ENCODE measurements at places on chromosomes 6 and 20.

DNA sequence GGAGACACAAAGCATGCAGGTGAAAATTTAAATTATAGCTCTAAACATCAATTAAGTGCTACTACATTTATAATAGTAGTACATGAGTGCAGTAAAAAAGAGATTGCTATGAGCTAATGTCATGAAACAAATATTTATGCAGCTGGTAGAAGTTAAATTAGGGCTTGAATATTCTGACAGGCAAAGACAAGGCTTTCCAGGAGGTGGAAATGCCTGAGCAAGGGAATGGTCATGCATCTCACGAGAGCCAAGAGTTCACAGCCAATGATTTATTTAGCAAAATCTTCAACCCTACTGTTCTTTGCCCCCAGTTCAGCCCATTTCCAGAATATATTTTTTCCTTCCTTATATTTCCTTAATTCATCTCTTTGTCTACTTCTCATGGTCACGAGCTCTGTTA lies 128.9 kb downstream of the HIVEP2 start:
- no peak for DNase-seq

DNA sequence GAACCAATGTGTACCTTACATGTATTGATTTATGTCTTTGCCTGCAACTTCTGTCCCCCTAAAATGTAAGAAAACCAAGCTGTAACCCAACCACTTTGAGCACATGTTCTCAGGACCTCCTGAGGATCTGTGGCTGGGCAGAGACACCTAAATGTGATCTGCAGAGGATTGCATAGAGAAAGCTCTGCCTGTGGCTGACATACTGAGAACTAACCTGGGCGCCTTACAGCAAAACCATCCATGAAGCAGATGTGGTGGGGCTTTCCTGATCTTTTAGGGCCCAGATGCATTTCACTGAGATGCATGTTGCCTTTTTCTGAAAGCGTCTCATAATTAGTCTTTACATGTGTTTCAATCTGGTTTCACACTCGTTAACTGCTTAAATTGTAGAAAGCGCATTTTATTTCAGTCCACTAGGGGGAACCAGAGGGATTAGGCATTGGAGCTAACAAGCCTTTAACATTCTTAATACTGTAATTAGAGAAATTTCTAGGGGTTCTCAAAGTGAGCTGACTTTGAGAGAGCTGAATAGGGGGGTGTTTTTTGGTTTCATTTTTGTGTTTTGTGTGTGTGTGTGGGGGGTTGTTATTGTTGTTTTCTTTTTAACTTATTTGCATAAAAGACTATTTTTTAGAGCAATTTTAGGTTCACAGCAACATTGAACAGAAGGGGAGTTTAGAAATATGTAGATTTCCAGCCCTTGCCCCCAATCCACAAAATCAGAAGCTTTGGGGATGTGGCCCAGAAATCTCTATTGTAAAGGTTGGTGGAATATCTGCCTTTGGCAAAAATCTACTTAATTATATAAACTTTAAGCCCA lies 50.9 kb upstream of the FAM184A start:
- DNase-seq = no peak

DNA sequence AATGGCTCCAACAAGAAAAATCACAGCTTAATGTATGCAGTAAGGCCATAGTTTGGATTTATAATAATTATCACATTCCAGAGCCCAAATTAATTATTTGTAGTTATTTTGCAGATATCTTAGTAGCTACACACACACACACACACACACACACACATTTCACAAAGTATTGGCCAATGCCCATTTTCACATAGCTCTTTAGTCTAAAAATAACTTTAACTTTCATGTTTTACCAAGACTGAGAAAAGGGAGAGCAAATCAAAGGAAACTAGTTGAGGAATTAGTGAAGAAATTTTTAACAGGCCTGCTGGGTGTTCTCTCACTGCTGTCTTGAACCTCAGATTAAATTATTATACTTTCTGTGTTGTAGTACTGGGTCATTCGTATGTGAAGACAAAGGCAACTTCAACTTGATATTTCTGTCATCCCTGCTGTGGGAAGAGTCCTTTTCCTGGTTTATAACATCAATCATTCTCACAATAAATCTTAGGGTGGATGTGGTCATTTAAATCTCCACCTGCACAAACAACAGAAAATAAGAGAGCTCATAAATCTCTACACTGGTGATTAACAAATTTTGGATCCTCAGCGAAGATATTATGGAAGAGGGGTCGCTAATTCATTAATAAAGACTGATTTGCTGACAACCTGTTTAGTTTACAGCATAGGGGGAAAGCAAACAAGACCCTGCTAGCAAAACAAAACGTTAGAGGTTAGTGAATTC lies 1.6 kb upstream of the TCF21 start:
- DNase-seq = no peak

DNA sequence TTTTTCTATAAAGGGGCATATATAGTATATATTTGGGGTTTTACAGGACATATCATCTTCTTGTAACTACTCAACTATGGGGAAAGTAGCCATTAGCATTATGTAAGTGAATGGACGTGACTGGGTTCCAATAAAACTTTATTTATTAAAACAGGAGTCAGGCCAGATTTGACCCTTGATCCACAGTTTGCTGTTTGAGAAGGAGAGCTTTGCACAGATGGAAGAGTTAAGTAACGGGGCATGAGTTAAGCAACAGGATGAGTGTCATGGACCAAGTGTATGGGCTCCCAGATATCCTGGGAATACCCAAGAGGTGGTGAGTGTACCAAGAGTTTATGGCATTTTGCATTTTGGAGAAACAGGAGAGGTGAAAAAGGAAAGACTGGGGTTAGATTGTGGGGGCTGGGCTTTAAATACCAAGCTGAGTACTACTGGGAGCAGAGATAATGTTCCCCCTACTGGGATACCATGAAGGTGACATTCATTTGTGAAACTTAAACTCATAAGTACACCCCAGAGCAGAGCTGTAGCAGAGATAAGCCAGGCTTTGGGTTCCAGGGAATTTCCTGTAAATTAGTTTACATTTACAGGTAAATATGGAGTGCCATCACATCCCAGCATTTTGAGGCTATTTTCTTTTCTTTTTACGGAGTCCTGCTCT lies 18.5 kb upstream of the SCUBE3 start:
- no peak for DNase-seq

GRCh38 chr6:55379471-55379870 lies 52.2 kb downstream of the GFRAL start:
- DNase-seq = no peak

- no peak for DNase-seq
Measured at GRCh38 chr6:127570739-127571389, 6.1 kb upstream of the C6orf58 start.

DNA sequence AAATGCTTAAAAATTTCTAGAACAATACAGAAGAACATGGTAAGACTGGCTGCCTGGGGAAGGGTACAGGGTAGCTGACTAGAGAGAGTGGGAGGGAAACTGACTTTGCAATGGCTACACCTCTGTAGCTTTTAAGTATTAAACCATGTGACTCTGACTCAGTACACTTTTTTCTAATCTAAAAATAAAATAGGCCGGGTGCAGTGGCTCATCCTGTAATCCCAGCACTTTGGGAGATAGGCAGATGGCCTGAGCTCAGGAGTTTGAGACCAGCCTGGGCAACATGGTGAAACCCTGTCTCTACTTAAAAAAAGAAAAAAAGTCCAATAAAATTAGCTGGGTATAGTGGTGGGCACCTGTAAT lies 18.5 kb downstream of the ATP9A start:
- no peak for DNase-seq

DNA sequence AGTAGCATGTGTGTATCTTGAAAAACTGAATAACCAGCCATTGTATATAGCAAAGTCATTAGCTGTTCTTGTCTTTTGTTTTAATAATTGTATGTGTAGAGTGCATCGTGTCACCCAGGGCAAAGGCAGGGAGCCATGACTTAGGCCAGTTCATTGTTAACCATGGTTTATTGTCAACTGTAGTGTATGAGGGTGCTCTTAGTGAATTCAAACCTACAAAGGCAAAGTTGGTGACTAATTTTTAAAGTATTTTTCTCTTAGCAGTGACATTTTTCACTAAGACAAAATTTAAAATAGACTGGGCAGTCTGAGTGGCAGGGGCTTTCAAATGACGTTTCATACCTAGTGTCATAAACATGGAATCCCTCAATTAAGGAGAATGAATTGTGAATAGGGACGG lies 79.0 kb downstream of the TULP4 start:
- no peak for DNase-seq

DNA sequence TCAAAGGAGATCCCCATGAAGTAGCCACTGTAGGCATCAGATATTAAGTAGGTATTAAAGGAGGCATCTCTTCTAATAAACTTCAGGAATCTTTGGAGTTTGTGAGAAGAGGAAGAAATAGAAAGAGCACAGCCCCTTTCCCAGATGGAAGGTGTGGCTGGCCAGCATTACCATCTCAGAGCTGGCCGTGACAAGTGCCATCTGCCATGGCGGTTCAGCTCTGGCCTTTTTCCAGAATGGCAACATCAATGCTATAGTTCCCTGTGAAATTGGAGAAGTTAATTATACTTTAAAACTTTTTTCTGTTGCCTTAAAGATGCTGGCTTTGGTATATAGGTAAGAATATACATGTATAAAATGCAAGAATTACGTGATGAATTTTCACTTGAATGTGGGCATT lies 51.9 kb upstream of the MCUR1 start:
- DNase-seq = no peak

- DNase-seq = no peak
Measured at GRCh38 chr6:105867277-105867676, 218.9 kb upstream of the PRDM1 start.

DNA sequence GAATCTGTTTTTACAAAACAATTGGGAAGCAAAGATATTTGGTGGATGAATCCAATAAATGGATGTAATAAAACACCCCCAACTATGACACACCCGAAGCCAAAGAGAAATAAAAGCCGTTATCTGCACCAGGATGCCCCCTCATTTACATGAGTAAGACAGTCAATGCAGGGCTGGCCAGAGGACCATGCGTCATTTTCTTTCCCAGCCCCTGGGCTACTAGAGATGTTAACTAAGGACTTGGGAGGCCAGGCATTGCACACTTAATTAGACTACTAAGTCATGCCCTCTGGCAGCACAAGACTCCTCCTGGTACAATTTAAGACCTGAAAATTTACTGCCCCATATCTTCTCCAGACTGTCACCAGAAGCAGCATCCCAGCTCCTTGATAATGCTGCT lies 3.2 kb downstream of the LEMD2 start:
- DNase-seq = no peak

- no peak for DNase-seq
Measured at GRCh38 chr6:21462519-21462852, 131.1 kb upstream of the SOX4 start.

DNA sequence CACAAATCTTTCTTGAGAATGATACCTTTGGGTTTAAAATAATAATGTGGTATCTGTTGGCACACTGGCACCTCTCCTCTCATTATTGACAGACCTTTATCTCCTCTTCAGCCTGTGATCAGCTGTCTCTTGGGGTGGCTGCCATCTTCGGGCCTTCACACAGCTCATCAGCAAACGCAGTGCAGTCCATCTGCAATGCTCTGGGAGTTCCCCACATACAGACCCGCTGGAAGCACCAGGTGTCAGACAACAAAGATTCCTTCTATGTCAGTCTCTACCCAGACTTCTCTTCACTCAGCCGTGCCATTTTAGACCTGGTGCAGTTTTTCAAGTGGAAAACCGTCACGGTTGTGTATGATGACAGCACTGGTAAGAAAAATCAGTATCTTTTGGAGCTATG lies 232.8 kb downstream of the GRIK2 start:
- DNase-seq = no peak

- no peak for DNase-seq
Measured at GRCh38 chr6:127855542-127856159, 45.2 kb downstream of the THEMIS start.

DNA sequence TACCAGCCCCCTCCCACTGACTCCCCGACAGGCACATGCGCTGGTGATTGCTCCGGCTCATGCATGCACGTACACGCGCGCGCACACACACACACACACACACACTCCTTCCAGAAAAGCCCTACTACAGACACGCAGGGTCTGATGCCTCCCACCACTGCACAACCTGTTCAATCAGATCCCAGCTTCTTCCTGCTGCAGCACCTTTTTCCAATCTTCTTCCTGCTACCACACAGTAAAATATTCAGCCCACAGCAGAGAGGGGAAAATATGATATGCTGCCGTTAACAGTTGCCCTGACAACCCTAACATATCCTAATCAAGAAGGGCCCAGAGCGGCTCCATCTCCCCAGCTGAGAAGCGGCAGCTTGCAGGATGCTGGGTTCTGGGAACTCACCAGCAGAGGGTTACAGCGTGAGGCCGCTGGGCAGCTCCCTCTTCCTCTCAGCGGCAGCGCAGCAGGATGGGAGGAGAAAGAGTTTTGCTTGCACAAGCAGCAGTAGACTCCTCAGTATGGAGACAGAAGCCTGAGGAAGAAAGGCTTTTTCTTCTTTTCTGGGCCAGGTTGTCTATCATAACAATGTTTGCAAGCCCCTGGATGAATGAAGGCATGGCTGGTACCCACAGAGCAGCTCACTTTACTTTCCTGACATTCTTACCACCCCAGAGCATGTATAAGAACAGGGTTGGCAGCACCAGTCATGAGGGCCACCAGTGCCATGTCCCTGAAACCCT lies 23.9 kb downstream of the MAP7 start:
- DNase-seq = no peak

- DNase-seq = no peak
Measured at GRCh38 chr6:23654745-23655144, 471.3 kb upstream of the NRSN1 start.

DNA sequence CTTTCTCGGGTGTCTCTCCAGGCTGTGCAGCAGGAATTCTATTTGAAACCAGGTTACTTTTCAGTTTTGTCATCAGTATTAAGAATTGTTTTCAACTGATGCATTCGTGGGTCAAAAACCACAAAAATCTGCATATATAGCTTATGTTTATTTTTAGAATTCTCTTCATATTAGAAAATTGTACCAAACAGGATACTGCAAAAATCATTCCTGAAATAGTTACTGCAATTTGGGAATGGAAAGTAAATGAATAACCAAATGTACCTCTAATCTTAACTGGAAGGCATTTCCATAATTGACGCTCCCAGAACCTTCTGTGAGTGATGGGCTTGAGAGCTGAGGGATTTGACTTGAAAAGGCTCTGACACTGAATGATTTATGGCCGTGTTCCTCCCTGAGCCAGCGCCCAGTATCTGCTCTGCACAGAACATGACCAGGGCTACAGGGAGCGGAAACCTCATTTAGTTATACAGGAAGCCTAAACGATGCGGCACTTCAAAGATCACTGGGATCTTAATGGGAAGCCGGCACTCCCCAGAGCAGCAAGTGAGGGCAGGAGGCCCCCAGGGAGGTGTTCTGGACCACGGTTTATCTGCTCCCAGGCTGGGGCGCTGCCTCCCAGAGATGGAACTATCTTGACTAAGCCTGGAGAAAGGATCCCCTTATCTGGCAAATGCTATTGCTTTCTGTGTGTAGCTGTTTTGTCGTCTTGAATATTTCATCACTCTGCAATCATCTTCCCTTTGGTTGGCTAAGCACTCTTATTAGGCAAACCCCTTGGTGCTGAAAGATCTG lies 446.0 kb downstream of the QKI start:
- DNase-seq = no peak
